ENCODE measurements at places on chromosomes 1 and 21. TPM values are rescaled to one million over a fixed set of nuclear protein-coding genes. Genes with fewer than 3 reads are reported as not detected.

The RNU1-3 gene
- total RNA-seq: under 0.01 TPM

The EDARADD gene
- 0.48 TPM for total RNA-seq

DNA sequence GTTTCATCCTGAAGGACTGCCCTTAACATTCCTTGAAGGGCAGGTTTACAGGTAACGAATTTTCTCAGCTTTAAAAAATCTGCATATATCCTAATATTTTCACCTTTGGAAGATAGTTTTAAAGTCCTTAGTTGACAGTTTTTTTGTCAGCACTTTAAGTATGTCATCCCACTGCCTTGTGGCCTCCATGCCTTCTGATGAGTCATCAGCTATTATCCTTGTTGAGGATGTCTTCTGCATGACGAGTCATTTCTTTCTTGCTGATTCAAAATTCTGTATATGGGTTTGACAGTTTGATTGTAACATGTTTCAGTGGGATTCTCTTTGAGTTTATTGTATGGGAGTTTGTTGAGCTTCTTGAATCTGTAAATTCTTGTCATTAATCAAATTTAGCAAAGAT lies 500.6 kb downstream of the DISC1 start:
- no peaks in the 10 kb centered on the region for H3K27me3 ChIP-seq
- no peaks in the 10 kb centered on the region for H3K36me3 ChIP-seq
- no peak for DNase-seq

- H3K36me3 ChIP-seq: no peaks in the 10 kb centered on the region
- DNase-seq: peak; percentile 25
- no peak overlapping the region for H3K27ac ChIP-seq
- no peak overlapping the region for H3K4me3 ChIP-seq
These were observed 11.5 kb downstream of the TRIM46 start for GRCh38 chr1:155184835-155185782.

GRCh38 chr1:237186675-237187074 lies 144.7 kb downstream of the RYR2 start:
- no peak for DNase-seq
- peak overlapping the region; percentile 18 for H3K27ac ChIP-seq
- no peak overlapping the region for H3K4me3 ChIP-seq
- H3K27me3 ChIP-seq: no peaks in the 10 kb centered on the region

DNA sequence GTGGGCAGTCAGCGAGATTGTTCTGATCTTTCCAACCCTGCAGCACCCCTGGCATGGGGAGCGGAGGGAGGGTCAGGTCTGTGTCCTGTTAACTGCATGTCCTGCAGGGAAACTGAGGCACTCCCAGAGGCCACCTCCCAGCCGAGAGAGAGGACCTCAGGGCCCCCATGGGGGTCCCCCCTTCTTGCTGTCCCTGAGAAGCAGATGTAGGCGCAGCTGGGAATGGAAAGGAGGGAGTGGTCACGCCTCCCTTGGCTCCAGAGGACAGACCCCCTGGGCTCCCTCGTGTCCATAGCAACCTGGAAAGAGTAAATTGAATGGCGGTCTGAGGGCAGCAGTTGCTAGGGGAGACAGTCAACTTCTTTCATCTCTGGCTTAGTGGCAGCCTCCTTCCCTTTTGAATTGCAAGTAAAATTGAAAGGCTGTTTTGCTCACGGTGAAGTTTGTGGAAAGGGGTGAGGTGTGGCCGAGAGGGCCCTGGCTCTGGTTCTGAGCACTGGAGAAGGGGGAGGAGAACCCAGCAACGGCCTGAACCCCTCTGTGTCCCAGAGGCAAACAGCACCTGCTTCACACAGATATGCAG lies 4.9 kb downstream of the CROCC start:
- H3K27ac ChIP-seq: no peak overlapping the region
- no peaks in the 10 kb centered on the region for H3K4me1 ChIP-seq
- no peak overlapping the region for H3K4me3 ChIP-seq

DNA sequence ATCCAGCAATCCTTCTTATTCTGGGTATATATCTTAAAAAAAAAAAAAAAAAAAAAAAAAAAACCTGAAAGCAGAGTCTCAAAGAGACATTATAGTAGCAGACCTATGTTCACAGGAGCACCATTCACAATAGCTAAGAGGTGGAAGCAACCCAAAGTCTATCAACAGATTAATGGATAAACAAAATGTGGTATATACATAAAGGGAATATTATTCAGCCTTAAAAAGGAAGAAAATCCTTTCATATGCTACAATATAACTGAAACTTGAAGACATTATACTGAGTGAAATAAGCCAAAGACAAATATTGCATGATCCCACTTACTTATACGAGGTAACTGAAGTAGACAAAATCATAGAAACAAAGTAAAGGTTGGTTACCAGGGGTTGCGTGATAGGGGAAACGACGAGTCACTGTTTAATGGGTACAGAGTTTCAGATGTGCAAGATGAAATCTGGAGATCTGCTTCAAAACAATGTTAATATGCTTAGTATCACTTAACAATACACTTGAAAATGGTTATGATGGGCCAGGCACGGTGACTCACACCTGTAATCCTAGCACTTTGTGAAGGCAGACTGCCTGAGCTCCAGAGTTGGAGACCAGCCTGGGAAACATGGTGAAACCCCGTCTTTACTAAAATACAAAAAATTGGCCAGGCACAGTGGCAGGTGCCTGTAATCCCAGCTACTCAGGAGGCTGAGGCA lies 29.5 kb downstream of the PIK3R3 start:
- no peak overlapping the region for H3K27ac ChIP-seq
- no peaks in the 10 kb centered on the region for H3K27me3 ChIP-seq
- no peaks in the 10 kb centered on the region for H3K36me3 ChIP-seq
- DNase-seq: no peak

GRCh38 chr1:23525558-23526250 lies 5.3 kb downstream of the E2F2 start:
- no peak overlapping the region for H3K4me3 ChIP-seq
- no peaks in the 10 kb centered on the region for H3K27me3 ChIP-seq
- H3K4me1 ChIP-seq: peaks cover 6% of the 10 kb centered on the region
- H3K36me3 ChIP-seq: no peaks in the 10 kb centered on the region

DNA sequence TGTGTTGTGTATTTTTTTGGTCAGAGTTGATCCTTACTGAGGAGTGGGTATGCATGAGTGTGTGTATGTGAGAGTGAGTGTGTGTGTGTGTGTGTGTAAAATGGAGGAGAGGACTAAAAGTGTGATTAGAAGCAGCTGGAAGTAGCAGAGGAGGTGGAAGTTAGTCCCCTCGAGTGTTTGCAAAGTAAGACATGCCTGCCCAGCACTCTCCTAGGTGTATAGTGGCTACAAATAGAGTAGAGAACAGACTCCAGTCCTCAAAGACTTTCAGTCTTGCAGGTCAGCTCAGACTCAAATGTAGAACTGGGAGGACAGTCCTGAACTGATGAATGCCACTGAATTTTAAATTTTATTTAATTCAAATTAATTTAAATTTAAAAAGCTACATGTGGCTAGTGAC lies 28.5 kb downstream of the SLAMF1 start:
- DNase-seq: no peak
- H3K27me3 ChIP-seq: no peaks in the 10 kb centered on the region
- no peaks in the 10 kb centered on the region for H3K36me3 ChIP-seq
- no peaks in the 10 kb centered on the region for H3K4me1 ChIP-seq
- no peak overlapping the region for H3K4me3 ChIP-seq

Measured in ovary (tissue), 10 donors.